ENCODE measurements at places on chromosomes 5 and 9. TPM values are rescaled to one million over a fixed set of nuclear protein-coding genes. Genes with fewer than 3 reads are reported as not detected.
A peak's percentile ranks its signal among the peaks of the same experiment; 100 is the strongest.

GRCh38 chr5:175047048-175047447 lies 322.7 kb downstream of the MSX2 start:
- peak; percentile 20 for DNase-seq

The FGF10 gene
- not detected for total RNA-seq

DNA sequence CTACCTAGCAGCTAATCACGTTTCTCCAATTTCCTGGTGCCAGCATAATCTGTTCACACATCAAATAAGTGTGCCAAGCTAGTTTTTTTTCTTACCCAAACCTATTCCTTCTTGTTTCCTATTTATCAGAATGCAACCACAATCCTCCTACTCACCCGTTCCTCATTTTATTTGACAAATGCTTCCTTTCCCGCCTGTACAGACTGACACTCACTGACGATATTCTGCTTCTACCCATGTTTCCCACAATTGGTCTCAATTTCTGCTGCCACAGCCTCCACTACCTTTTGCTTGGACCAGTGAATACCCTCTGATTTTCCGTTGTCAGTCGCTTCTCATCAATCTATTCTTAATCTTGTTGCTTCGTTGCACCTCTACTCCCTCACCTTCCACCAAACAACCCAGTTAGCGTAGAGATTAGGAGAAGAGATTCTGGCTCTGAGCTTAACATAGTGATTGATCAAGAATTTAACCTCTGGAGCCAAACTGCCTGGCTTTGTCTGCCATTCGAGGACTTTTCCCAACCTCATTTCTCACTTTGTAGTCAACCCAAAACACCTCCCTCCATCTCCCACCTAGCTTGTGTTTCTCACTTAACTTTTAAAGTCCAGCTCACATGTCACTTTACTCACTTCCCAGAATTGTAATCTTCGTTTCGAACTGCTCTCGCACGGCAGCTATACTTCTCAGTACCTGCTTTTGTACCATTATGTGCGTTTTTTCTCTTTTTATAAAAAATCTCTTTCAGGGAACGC lies 729 bp upstream of the TMEM38B start:
- DNase-seq = no peak

DNA sequence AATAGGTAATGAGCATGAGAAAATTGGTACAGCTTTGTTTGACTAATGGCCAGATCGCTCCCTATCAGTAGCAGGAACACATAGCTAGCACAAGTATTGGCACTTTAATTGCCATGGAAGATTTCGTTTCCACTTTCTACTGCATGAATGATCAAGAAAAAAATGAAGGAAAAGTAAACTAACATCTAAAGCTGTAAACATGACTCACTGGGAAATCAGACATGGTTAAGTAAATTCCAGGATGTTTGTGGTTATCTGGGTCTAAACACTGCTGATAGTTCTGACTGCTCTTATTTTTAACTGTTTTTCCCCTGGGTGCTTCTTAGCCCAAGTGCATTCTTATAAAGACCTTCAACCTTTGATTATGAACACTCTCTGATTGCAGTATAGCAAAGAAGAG lies 388.9 kb downstream of the NR2F1-AS1 start:
- peak; percentile 86 for DNase-seq

The PCDHB16 gene
- 0.03 TPM for total RNA-seq

DNA sequence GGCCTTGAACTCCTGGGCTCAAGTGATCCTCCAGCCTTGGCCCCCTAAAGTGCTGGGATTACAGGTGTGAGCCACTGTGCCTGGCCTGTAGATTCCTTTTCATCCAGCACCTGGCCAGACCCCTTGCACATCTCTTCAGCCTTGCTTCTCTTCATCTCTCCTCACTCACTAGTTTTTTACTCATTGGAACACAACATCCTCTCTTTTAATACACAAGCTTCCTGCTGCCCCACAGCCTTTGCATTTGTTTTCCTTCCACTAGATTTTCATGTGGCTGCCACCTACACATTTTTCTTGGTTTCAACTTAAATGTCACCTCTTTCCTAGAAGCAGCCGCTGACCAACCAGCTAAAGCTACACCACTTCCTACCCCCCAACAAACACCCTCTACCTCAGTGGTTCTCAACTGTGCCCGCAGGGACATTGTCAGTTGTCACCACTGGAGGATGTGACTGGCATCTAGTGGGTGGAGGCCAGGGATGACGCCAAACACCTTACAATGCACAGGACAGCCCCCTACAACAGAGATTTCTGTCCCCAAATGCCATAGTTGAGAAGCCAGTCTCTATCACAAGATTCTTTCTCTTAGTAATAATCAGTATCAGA lies 33.7 kb downstream of the HAVCR1 start:
- no peak for DNase-seq

The TRIM36 gene
- total RNA-seq = 4.2 TPM

The CCNI2 gene
- total RNA-seq = not detected

- no peak for DNase-seq
Observed at GRCh38 chr5:17806818-17807468, 172.7 kb downstream of the TAF11L14 start.

DNA sequence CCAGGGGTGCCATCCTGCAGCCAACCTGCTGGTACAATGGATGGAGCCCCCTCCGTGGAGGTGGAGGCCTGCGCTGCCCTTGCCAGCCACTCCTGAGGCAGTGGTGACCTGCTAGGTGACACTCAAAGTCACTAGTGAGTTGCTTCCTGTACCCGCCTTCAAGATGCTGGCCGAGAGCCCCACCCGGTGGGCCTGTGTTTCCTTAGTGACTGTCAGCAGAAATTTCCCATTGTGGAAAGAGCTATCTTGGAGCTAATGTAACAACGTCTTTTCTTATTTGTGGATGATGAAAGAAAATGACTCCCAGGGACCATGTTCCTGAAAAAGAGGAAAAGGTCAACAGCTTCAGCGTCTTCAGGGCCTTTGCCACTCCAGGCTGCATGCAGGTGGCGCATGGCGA lies 117.0 kb upstream of the BOD1 start:
- no peak for DNase-seq

The GHR gene
- total RNA-seq = 0.56 TPM

DNA sequence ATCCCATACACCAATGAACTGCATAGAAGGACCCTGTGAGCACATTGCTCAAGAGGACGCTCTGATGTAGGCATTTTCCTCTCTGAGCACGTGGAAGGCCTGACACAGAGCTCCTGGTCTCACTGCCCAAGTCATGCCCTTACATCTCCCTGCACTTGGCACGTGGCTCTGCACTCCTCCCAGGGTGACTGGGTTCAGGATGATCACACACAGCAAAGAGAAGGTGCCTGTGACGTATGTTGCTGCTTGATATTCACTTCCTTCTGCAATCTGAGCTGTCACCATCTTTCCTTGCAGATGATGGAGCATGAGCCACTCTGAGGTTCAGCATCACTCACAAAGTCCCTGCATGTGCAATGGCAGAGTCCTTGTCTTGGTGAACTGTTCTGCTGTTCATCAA lies 125.2 kb downstream of the FSTL4 start:
- peak; percentile 8 for DNase-seq

The KIF24 gene
- 8.3 TPM for total RNA-seq

The MAP1B gene
- 75.1 TPM for total RNA-seq

- no peak for DNase-seq
Observed at GRCh38 chr5:77719666-77720363, 56.3 kb downstream of the TBCA start.

DNA sequence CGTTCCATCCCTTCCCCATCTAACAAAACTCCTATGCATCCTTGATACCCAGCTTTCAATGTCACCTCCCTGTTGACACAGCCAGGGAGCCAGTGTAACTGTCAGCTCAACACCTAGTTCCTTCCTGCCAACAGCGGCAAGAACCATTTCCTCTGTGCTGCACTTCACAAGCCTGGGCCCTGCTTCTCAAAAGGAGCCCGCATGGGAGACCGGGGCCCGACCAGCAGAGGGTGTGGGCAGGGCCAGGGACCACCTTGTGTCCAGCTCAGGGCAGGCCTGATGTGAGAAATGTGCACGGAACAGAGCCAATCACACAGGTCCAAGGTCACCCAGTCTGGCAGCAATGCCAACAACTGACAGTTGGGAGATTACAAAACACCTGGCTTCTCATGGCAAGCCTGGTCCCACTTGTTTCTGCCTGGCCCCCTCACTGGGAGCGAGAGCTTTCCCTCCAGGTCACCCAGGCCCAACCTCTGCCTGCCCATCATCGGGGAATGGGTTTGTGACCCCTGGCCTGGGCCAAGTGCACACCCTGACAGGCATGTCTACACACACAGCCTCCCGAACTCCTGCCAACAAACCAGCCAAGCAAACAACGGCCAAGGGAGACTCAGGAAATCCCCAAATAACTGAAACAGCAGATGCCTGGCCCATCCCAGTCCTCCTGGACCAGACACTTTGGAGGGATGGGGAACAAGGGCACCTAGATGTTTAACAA lies 3.1 kb downstream of the RNF44 start:
- no peak for DNase-seq

- no peak for DNase-seq
Observed at GRCh38 chr9:19967216-19967887, 178.5 kb upstream of the SLC24A2 start.

GRCh38 chr5:51203598-51203997 lies 179.7 kb upstream of the ISL1 start:
- DNase-seq = no peak

GRCh38 chr9:7289773-7290172 lies 509.8 kb downstream of the DMAC1 start:
- no peak for DNase-seq

The NTRK2 gene
- total RNA-seq = not detected

The CCL27 gene
- not detected for total RNA-seq

The ANKH gene
- 38.6 TPM for total RNA-seq

The ANKRD33B gene
- total RNA-seq = 4.9 TPM

- no peak for DNase-seq
Observed at GRCh38 chr9:134286471-134287245, 39.6 kb upstream of the RXRA start.

The PLPPR1 gene
- total RNA-seq = not detected

GRCh38 chr9:99392986-99393385 lies 170.9 kb downstream of the SEC61B start:
- DNase-seq = no peak

The SLC25A2 gene
- not detected for total RNA-seq

- peak; percentile 84 for DNase-seq
Observed at GRCh38 chr9:107504585-107505455, 15.3 kb upstream of the KLF4 start.

The NXNL2 gene
- total RNA-seq = 0.77 TPM

Measured in HT1080 (cell line).